ENCODE measurements at places on chromosomes 13 and 19. TPM values are rescaled to one million over a fixed set of nuclear protein-coding genes. Genes with fewer than 3 reads are reported as not detected.

Gene ZNF492
- 0.58 TPM for total RNA-seq

Gene CLDND2
- total RNA-seq: 2.9 TPM

Gene ZNF155
- total RNA-seq: 6.1 TPM

Gene SMIM44
- total RNA-seq: 6.2 TPM

Gene AMER2
- total RNA-seq: 0.08 TPM

Gene ZNF44
- total RNA-seq: 13.8 TPM

Gene CRLF1
- 0.84 TPM for total RNA-seq

Gene TMEM221
- not detected for total RNA-seq

Gene ZNF628
- total RNA-seq: 8.9 TPM

Gene CYSLTR2
- 0.10 TPM for total RNA-seq

Gene LGALS7
- total RNA-seq: not detected

Gene RNF225
- not detected for total RNA-seq

Gene FOSB
- total RNA-seq: 3.4 TPM

Gene ONECUT3
- not detected for total RNA-seq

Gene MEDAG
- total RNA-seq: 0.62 TPM

Gene ZSCAN4
- not detected for total RNA-seq

Gene ZNF682
- 5.5 TPM for total RNA-seq

- peaks cover 11% of the 10 kb centered on the region for H3K36me3 ChIP-seq
- H3K27ac ChIP-seq: no peak overlapping the region
- DNase-seq: peak; percentile 21
- H3K4me3 ChIP-seq: no peak overlapping the region
- H3K4me1 ChIP-seq: peaks cover 7% of the 10 kb centered on the region
Measured at GRCh38 chr19:49855676-49856573, 5.0 kb downstream of the PTOV1 start.

- H3K4me1 ChIP-seq: peaks cover 7% of the 10 kb centered on the region
- H3K27ac ChIP-seq: no peak overlapping the region
- H3K36me3 ChIP-seq: peaks cover 14% of the 10 kb centered on the region
- no peak overlapping the region for H3K4me3 ChIP-seq
- peaks cover 4% of the 10 kb centered on the region for H3K27me3 ChIP-seq
- peak; percentile 87 for DNase-seq
Measured at GRCh38 chr19:55088543-55089341, 13.1 kb downstream of the EPS8L1 start.

GRCh38 chr13:36090592-36090991, 40.6 kb downstream of the DCLK1 start:
- no peak overlapping the region for H3K4me3 ChIP-seq
- no peaks in the 10 kb centered on the region for H3K36me3 ChIP-seq
- no peaks in the 10 kb centered on the region for H3K4me1 ChIP-seq
- no peak for DNase-seq

DNA sequence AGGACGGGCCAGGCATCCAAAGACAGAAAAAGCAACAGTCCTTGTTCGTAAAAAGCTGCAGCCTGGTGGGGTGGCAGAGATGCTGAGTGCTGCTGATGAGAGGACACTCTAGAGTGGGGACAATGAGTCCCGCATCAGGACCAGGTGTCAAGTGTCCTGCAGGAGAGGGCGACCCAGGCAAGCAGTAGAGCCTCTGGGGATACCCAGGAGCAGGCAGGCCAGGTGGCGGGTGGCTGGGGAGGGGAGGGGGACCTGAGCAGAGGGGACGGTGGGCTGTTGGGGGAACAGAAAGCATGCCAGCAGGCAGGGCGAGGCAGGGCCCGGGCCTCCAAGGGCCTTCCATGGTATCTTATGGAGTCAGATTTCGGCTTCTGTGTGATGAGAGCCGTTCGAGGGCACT, 35.8 kb downstream of the GGACT start:
- no peak overlapping the region for H3K4me3 ChIP-seq
- DNase-seq: no peak
- H3K4me1 ChIP-seq: no peaks in the 10 kb centered on the region
- H3K36me3 ChIP-seq: no peaks in the 10 kb centered on the region
- H3K27me3 ChIP-seq: no peaks in the 10 kb centered on the region

GRCh38 chr19:6677883-6678689, 8.1 kb upstream of the TNFSF14 start:
- no peaks in the 10 kb centered on the region for H3K36me3 ChIP-seq
- peak; percentile 37 for DNase-seq
- no peaks in the 10 kb centered on the region for H3K4me1 ChIP-seq
- no peaks in the 10 kb centered on the region for H3K27me3 ChIP-seq
- no peak overlapping the region for H3K4me3 ChIP-seq

- H3K36me3 ChIP-seq: no peaks in the 10 kb centered on the region
- H3K27ac ChIP-seq: no peak overlapping the region
- H3K4me3 ChIP-seq: no peak overlapping the region
- H3K27me3 ChIP-seq: peaks cover 19% of the 10 kb centered on the region
Measured at GRCh38 chr13:53201454-53202225, 173.0 kb downstream of the OLFM4 start.

GRCh38 chr19:56314018-56314380, 640 bp downstream of the ZSCAN5A start:
- no peak for DNase-seq
- no peaks in the 10 kb centered on the region for H3K27me3 ChIP-seq
- peaks cover 8% of the 10 kb centered on the region for H3K4me1 ChIP-seq
- peak overlapping the region; percentile 93 for H3K27ac ChIP-seq
- H3K36me3 ChIP-seq: no peaks in the 10 kb centered on the region

DNA sequence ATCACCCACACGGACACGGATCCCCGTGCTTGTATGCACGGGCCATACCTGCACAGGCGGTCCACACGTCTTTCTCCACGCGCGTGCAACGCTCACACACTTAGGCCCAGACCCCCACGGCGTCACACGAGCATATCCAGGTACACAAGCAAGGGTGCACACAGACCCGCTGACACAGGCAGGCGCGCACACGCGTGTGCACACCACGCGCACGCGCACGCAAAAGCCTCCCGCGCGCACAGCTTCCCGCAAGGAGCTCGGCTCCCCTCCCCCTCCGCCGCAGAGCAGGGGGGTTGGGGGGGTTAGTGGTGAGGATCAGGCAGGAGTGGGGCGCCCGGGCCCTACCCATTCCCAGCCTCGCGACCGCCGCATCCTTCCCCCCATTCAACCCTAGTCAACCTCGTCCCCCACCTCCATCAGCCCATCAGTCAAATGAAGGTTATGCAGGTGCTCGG, 407 bp downstream of the RAB3A start:
- DNase-seq: peak; percentile 68
- no peaks in the 10 kb centered on the region for H3K27me3 ChIP-seq
- H3K27ac ChIP-seq: no peak overlapping the region
- peak overlapping the region; percentile 55 for H3K4me3 ChIP-seq
- peaks cover 5% of the 10 kb centered on the region for H3K4me1 ChIP-seq

DNA sequence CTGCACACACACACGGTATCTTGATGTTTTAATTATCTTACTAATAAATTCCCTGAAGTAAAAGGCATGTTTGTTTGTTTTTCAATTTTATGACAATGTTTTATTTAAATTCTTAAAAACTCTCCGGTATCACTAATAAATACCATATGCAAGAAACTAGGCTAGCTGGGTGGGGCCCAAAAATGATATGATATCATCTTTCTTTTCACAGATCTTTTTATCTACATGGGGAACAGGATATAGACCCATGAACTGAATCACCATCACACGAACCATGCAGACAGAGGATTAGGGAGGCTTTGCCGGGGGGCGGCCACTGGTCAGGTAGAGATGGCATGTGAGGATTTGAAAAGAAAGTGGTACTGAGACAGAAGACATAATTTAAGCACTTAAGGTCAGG, 266.4 kb downstream of the ENOX1 start:
- H3K36me3 ChIP-seq: no peaks in the 10 kb centered on the region
- no peaks in the 10 kb centered on the region for H3K27me3 ChIP-seq
- no peak overlapping the region for H3K27ac ChIP-seq
- no peaks in the 10 kb centered on the region for H3K4me1 ChIP-seq

GRCh38 chr19:13428352-13428751, 77.9 kb downstream of the CACNA1A start:
- no peak overlapping the region for H3K4me3 ChIP-seq
- H3K36me3 ChIP-seq: no peaks in the 10 kb centered on the region
- no peaks in the 10 kb centered on the region for H3K4me1 ChIP-seq

- no peaks in the 10 kb centered on the region for H3K27me3 ChIP-seq
- no peak overlapping the region for H3K4me3 ChIP-seq
- no peak overlapping the region for H3K27ac ChIP-seq
- no peaks in the 10 kb centered on the region for H3K4me1 ChIP-seq
- H3K36me3 ChIP-seq: no peaks in the 10 kb centered on the region
Measured at GRCh38 chr13:51270623-51271415, 48.6 kb downstream of the FAM124A start.

- H3K4me3 ChIP-seq: no peak overlapping the region
- no peak for DNase-seq
- H3K27ac ChIP-seq: no peak overlapping the region
- no peaks in the 10 kb centered on the region for H3K4me1 ChIP-seq
Measured at GRCh38 chr13:68597641-68598040, 1367.5 kb upstream of the PCDH9 start.

GRCh38 chr13:112963641-112964040, 5.4 kb upstream of the MCF2L start:
- H3K27ac ChIP-seq: no peak overlapping the region
- H3K27me3 ChIP-seq: peaks cover 3% of the 10 kb centered on the region
- H3K36me3 ChIP-seq: no peaks in the 10 kb centered on the region

- H3K4me3 ChIP-seq: no peak overlapping the region
- no peaks in the 10 kb centered on the region for H3K27me3 ChIP-seq
- no peak overlapping the region for H3K27ac ChIP-seq
Measured at GRCh38 chr19:29478578-29479565, 46.9 kb upstream of the VSTM2B start.

- H3K27me3 ChIP-seq: no peaks in the 10 kb centered on the region
- no peak for DNase-seq
- H3K36me3 ChIP-seq: no peaks in the 10 kb centered on the region
- H3K4me3 ChIP-seq: no peak overlapping the region
Measured at GRCh38 chr13:111663953-111664421, 343.5 kb downstream of the TEX29 start.

DNA sequence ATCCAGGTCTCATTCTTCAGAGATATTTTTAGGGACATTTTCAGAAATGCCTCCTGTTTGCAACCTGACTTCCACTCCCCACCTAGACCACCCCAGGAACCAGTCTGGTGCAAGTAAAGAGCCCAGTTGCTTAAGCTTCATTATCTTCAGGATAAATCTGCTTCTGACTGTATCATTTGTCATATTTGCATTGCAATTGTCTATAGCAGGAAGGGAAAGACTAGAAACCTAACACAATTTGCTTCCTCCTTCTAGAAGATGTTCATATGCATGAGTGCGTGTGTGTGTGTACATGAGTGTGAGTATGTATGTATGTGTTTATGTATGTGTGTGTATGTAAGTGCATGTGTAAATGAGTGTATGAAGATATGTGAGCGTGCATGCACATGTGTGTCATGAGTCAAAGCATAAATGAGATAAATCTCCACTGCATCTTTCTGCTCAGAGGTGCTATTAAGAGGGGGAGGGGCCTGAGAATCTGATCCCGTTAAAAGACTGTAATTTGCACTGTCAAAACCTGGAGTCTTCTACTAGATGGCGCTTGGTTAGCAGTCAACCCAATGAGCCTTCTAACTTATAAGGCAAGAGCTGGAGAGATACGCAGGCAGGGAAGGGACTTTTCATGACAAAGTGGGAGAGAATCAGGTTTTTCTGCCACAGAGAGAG, 178.8 kb upstream of the KL start:
- H3K4me3 ChIP-seq: no peak overlapping the region
- DNase-seq: no peak
- H3K36me3 ChIP-seq: no peaks in the 10 kb centered on the region
- H3K27ac ChIP-seq: no peak overlapping the region
- no peaks in the 10 kb centered on the region for H3K27me3 ChIP-seq

DNA sequence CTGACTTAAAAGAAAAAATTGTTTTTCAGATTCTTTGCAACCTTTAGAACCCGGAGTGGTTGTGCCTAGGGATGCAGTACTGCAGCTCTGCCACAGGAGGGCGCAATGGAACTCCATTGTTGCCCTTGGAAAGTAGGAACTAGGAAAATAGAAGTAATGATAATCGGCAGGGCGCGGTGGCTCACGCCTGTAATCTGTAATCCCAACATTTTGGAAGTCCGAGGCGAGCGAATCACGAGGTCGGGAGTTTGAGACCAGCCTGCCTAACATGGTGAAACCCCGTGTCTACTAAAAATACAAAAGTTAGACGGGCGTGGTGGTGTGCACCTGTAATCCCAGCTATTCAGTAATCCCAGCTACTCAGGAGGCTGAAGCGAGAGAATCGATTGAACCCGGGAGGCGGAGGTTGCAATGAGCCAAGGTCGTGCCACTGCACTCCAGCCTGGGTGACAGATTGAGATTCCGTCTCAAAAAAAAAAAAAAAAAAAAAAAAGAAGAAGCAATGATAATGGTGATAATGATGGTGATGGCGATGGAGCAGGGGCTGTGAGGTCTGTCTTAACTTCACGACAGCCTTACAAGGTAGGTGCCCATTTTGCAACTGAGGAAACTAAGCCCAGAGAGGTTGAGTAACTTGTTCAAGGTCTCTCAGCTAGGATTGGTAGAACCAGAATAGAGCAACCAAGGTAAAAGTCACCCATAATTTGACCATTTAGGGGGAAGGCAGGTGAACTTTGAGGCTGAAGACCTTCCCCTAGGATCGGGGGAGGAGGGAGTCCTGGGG, 5.5 kb upstream of the ADAMTS10 start:
- DNase-seq: peak; percentile 46
- no peaks in the 10 kb centered on the region for H3K36me3 ChIP-seq
- H3K27ac ChIP-seq: no peak overlapping the region

DNA sequence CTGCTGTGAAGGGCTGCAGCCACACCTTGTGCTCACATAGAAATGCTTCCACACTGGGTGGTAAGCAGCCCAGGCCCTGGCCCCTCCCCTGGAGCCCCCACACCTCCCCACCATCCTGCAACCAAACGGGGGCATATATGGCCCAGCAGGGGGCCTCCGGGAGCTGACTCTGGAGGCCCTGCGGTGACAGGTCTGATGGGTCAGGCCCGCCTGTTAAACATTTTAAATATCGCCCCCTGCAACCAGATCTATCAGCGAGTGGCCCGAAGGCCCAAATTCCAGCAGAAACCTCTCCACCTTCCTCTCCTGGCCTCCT, 48.0 kb upstream of the KATNAL1 start:
- H3K27ac ChIP-seq: no peak overlapping the region
- no peak for DNase-seq
- no peaks in the 10 kb centered on the region for H3K36me3 ChIP-seq

GRCh38 chr13:73932091-73932490, 202.1 kb downstream of the KLF12 start:
- H3K27ac ChIP-seq: no peak overlapping the region
- H3K4me1 ChIP-seq: no peaks in the 10 kb centered on the region
- no peaks in the 10 kb centered on the region for H3K36me3 ChIP-seq
- DNase-seq: no peak
- no peak overlapping the region for H3K4me3 ChIP-seq

All from colonic mucosa (tissue), 4 donors.